CD4-positive, alpha-beta T cell treated with Interferon gamma for 1 hour (primary cell): ENCODE measurements at places on chromosomes 16 and 17.

DNA sequence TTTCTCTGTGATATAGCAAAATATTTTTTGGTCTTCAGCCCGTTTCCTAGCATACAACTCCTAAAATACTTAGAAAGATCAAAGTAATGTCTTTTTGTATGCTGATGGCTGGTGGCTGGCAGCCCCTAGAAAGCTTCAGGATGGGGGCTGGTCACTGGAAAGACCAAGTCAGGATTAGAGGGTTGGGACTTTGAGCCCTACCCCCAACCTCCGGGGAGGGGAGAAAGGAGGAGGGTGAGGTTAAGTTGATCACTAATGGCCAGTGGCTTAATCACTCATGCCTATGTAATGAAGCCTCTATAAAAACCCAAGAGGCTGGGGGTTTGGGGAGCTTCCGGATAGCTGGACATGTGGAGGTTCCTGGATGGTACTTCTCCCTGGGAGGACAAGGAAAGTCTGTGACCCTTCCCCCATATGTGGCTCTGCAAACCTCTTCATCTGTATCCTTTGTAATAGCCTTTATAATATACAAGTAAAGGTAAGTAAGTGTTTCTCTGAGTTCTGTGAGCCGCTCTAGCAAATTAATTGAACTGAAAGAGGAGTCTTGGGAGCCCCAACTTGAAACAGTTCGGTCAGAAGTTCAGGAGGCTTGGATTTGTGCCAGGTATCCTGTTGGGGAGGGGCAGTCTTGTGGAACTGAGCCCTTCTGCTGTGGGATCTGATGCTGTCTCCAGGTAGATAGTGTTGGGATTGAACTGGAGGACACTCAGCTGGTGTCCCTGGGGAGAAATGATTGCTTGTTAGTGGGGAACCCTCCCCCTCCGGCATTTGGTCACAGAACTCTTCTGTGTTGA lies 3.5 kb downstream of the SLC7A6 start:
- DNase-seq = no peak

DNA sequence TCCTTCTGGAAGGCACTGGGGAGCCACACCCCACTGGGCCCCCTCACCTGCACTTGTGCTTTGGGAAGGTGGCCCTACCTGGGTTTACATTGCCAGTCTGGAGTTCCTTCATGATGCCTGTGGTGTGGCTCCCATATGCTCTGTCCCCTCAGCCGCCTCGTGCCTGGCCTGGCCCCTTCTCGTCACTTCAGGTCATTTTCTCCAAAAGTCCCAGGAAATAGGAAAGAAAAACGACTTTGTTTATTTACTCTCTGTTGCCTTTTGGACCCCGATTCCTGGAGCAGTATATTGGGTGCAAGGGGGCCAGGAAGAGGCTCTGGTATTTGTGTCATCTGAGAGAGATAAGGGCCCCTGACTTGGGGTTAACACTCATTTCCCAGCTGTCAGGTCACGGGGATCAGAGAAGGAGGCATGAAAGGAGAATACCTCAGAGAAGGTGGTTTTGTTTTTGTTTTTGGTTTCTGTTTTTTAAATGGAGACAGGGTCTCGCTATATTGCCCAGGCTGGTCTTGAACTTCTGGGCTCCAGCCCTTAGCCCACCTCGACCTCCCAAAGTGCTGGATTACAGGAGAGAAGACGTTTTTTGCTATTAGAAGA lies 4.7 kb downstream of the SOCS3 start:
- no peak for DNase-seq

GRCh38 chr16:67264277-67264676 lies 15.1 kb upstream of the PLEKHG4 start:
- no peak for DNase-seq

GRCh38 chr17:16929035-16929680 lies 42.8 kb downstream of the TNFRSF13B start:
- no peak for DNase-seq

- DNase-seq = no peak
Observed at GRCh38 chr16:1741553-1742165, 29.7 kb downstream of the NME3 start.

DNA sequence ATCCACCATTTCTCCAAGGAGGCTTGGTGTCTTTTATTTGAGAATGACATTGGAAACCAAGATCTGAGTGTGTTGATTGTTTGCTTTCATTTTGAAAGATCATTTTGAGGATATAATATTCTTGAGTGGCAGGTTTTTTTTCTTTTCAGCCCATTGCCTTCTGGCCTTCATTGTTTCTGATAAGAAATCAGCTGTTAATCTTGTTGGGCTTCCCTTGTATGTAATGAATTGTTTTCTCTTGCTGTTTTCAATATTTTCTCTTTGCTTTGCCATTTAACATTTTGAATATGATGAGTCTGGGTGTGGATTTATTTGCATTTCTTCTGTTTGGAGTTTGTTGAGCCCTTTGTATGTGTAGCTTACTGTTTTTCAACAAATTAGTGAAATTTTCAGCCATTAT lies 22.0 kb downstream of the PRSS54 start:
- DNase-seq = no peak

GRCh38 chr16:17238285-17239028 lies 232.3 kb downstream of the XYLT1 start:
- no peak for DNase-seq

GRCh38 chr17:49509588-49509917 lies 14.5 kb downstream of the NGFR start:
- DNase-seq = no peak

DNA sequence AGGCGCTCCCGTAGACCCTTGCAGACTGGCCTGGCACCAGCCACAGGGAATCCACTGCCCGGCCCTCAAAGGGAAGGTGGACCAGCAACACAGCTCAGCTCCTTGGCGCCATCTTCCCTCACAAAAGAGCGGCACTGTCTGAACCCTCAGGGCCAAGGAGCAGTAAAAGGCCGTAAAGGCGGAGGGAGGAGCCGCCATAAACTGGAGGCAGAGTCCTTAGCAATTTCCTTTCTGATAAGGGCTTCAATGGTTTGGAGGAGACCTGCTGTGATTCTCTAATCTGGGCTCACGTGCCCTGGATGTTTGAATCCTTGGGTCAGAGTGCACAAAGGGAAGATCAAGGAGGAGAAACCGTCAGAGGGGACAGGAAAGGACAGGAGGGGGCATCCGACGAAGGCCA lies 15.5 kb upstream of the AXIN2 start:
- DNase-seq = no peak

GRCh38 chr17:8728971-8729370 lies 15.7 kb downstream of the CCDC42 start:
- no peak for DNase-seq

DNA sequence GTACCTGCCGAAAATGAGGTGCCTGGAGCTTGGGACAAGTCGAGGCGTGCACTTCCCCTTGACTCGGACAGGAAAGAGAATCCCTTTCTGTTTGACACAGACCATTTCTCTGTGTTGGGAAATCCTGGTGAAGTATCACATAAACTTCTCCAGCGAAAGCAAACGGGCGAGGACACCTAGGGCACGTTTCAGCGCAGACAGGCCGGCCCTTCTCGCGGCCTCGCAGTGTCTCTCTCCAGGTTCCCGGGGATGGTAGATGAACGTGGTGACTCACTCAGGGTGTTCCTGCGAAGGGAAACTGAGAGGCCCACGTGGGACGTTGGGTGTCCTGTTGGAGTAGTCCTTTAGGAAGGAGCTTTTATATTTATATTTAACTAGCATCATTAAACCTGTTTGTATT lies 36.3 kb upstream of the ZNF750 start:
- DNase-seq = no peak

DNA sequence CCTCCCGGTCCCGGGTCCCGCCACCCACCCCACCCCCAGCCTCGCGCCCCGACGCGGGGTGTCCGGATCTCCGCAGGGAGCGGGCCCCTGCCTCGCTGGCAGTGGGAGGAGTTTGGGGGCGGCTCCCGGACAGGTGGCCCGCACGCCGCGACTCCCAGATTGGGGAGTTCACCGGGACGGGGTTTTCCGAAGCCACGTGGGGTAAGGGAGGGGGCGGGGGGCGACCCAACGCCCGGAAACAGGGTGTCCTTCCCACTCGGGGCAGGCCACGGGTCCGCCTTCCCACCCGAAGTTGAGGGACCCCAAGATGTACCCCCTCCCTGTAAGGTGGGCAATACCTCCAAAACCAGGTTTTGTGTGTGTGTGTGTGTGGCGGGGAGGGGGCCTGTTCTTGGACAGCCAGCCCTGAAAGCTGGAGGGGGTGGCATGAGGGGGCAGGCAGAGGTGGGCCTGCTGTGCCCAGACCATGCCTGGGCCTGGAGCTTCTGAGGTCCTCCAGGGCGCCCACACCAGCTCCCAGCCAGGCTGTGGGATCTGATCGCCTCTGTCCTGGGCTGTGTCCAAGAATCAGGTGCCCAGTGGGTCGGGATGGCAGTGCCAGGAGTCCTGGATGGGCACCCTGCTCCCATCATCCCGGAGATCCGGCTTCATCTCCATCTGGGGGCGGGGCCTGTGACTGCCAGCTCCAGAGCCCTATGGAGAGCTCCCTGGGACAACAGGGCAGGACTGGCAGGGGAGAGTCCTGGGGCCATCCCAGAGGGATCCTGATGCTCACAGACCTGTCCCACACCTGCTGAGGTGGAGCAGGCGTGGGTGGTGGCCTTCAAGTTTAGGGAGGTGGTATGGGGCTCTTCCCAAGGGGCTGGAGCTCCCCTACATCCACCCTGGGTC lies 767 bp downstream of the SYNGR2 start:
- DNase-seq = peak; percentile 72

DNA sequence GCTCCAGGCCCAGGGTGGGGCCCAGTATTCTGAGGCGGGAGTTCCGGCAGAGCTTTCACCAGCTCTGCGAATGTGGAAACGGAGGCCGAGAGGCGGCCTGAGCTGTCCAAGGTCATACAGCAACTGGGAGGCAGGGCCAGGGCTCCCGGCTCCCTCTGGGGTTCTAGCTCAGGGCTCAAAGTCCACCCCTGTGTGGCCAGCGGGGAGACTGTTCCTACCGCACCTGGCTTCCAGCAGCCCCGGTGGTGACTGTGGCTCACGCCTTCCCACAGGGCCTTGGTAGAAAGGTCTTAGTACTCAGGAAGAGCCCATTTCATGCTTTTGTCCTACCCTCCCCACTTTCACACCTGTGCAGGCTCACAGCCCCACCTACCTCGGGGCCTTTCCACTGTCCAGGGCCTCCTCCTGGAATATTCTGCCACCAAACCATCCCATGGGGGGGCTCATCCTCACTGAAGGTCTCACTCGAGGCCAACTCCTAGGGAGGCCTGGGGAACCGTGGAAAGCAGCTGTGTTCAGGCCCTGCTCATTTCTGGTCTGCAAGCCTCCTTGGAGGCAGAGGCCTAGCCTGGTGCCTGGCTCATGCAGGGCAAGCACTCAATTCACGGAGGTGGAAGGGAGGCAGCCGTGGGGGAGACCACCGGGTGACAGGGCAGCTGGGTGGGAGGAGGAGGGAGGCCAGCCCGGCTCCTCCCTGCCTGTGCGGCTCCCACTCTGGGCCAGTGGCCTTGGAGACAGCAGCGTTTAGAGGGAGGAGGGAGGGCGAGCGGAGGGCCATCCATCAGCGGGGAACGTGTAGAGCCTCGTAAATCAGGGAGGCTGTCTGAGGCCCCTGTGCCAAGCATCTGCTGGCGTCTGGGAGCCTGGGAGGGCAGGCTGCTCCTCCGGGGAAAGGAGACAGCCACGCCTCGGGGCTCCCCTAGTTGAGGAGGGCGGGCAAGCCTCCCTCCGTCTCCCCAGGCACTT lies 12.7 kb upstream of the DOC2B start:
- DNase-seq = no peak

DNA sequence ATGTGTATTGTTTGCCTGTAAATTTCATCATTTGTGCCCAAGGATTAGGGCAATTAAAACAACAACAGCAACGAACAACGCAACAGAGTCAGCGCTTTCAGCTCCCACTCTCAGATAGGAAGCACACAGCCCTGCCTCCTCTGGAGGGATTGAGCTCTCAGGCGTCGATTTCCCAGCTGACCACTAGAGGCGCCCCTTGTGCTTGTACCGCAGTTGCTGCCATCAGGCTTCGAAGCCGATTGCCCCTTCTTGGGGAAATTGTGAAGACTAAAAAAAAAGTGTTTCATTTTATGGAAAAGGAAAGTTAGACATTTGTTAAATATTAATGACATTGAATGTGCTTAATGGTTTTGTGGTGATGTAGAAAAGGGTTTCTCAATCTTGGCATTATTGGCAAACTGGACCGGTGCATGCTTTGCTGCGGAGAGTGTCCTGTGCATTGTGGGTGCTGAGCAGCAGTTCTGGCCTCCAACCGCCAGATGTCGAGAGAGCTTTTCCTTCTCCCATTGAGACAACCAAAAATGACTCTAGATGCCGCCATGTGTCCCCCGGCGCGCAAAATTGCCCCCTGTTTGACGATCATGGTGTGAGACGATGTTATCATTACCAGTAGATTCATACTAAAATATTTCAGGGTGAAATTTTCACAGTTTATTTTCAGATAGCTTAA lies 650.4 kb upstream of the RBFOX1 start:
- no peak for DNase-seq

DNA sequence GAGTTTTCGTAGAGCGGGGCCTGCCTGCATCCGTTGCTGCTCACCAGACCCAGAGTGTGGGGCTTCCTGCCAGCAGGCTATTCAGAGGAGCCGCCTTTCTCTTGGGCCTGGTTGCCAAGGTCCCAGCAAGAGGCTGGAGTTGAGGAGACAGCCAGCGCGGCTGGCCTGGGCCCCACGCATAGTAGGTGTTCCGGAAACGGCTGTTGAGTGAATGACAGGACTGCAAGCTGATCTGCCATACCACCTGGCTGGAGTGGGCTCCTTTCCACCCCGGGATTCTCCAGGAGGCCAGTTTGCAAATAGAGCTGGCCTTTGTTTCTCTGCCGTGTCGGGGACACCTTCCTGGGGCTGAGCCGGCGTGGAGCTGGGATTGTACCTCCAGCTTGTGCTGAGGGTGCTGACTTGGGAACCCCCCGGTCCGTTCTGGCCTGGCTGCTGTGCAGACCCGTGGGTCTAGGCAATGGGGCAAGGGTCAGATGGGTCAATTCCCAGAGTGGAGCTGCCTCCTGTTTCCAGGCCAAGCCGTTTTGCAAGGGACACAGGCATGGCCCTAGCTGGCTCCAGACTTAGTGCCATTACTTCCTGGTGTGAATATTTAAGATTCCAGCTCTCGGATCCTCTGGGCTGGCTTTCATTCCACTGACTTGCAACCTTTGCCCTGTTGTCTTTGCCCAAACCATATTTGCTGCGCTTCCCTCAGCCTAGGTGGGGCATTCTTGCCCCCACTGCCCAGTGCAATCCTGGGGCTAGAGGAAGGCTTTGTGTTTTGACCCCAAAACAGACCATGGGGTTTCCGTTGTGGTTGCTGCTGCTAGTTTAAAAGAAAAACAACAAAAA lies 68.8 kb downstream of the CMIP start:
- DNase-seq = no peak

DNA sequence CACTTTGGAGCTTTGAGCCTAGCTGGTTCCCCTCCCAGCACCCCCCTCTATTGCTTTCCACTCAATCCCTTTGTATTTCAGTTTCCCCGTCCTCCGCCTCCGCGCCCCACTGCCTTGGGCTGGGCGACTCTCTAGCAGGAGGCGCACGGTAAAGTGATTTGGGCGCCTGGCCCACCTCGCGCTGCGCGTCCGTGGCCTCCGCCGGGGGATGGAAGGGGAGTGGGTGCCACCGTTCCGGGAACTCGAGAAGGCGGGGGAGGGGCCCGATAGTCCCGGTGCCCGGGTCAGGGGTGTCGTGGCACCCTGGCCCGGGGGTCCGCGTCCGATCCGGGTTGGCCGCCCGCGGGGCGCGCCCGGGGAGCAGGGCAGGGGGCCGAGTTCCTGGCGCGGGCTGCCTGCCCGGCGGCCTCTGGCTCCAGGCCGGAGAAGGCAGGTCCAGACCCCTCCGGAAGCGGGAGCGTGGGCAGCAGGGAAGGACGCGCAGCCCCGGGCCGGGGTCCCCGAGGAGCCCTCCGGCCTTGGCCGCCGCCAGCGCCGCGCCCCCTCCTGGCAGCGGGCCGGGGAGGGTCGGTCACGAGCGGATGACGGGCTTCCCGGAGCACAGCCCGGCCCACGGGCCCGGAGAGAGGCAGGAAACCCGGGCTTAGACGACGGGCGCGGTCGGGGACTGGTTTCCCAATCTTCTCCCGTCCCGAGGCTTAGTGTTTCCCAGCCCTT lies 15.8 kb downstream of the MEOX1 start:
- DNase-seq = peak; percentile 12
